Fibroblast of lung (primary cell): ENCODE measurements at places on chromosomes 13 and 19.

DNA sequence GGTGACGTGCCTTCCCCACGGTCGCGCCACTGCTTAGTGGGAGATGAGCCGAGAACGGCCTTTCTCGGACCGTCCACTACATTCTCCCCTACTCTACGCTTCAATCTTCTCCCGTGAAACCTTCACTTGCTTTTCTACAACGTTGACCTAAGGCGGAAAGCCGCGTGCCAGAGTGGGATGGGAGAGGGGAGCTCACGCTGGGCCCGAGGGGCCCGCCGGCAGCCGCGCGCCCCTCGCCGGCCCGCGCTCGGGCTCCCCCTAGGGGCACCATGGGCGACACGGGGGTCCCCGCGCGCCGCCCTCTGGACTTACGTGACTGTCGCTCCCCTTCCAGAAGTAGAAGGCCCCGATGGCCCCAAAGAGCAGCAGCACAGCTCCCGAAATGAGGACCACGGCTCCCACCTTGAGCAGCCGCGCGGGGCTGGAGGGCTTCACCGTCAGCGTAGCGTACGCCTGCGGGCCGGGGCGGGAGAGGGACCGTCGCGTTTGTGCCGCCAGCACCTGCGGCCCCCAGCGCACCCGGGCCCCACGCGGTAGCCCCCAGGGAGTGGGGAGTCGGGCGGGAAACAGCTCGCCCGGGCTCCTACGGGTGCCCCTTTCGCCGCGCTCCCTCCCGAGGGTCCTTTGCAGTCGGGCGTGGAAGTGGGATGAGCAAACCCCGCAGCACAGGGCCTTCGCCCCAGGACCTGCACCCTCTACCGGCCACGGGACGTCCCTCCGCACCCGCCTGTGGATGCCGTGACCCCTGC lies 727 bp downstream of the CNMD start:
- no peaks in the 10 kb centered on the region for H3K4me1 ChIP-seq
- H3K4me3 ChIP-seq = no peak overlapping the region
- DNase-seq = no peak
- H3K27me3 ChIP-seq = peaks cover 15% of the 10 kb centered on the region
- no peak overlapping the region for H3K27ac ChIP-seq

DNA sequence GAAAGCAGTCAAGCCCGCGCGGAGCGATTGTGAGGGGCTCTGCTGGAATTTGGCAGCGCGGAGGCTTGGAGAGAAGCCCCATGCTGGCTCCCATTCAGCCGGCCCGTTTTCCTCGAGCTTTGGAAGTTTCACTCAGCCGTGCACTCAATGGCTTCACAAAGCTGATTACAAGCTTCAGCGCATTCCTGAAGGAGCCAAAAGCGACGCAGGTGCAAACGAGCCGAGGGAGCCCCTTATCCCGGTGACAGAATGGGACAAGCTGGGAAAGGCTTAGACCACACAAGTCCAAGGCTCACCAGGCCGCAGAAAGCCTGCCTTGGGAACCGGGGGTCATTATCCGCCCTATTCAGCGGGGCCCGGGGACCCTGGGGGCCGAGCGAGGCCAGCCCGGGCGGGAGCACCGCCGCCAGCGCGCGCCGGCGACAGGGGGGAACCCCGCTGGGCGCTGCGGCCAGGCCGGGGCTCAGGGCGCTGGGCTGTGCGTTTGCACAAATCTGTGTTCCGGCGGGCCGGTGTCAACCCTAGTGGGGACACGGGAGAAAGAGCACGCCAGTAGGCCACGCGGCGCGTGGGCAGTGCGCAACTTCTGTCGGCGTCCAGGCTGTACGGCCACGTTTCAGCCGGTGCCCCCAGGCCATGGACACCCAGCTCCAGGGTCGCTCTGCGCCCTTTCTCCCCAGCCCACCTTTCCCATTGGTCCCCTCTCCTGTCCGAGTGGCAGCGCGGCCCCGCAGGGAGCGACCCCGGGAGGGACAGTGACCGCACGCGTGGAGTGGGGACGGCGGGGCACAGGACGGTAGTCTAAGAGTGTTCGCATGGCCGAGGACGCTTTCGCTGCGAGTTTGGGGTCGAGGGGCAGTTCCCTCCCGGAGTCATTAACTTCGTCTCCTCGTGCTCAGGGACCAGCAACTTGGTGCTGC lies 37.3 kb downstream of the SOX1 start:
- no peaks in the 10 kb centered on the region for H3K27me3 ChIP-seq
- DNase-seq = no peak
- no peak overlapping the region for H3K27ac ChIP-seq
- no peak overlapping the region for H3K4me3 ChIP-seq

GRCh38 chr13:73514208-73514607 lies 455.4 kb downstream of the KLF5 start:
- H3K4me1 ChIP-seq = no peaks in the 10 kb centered on the region
- no peaks in the 10 kb centered on the region for H3K27me3 ChIP-seq
- H3K27ac ChIP-seq = no peak overlapping the region
- no peaks in the 10 kb centered on the region for H3K36me3 ChIP-seq
- no peak overlapping the region for H3K4me3 ChIP-seq

DNA sequence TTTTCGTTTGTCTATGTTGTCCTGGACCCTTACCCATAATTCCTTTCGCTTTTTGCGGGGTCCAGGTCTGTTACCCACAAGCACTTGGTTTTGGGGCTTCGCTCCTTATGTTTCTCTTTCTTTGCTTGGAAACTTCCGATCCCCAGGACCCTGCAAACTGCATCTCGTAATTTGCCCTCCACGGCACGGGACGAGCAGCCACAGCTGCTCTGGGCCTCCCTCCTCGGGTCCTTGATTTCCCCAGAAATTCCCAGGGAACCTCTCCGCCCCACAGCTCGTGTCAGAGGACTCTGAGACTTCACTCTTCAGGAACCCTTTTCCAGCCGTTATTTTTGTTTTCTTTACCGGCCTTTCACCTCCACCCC lies 599 bp downstream of the SNRNP70 start:
- H3K36me3 ChIP-seq = peaks cover 9% of the 10 kb centered on the region
- H3K27ac ChIP-seq = peak overlapping the region; percentile 86
- no peaks in the 10 kb centered on the region for H3K27me3 ChIP-seq
- peak overlapping the region; percentile 78 for H3K4me3 ChIP-seq
- no peak for DNase-seq
